ENCODE measurements at places on chromosomes 12 and 14. TPM values are rescaled to one million over a fixed set of nuclear protein-coding genes. Genes with fewer than 3 reads are reported as not detected.

DNA sequence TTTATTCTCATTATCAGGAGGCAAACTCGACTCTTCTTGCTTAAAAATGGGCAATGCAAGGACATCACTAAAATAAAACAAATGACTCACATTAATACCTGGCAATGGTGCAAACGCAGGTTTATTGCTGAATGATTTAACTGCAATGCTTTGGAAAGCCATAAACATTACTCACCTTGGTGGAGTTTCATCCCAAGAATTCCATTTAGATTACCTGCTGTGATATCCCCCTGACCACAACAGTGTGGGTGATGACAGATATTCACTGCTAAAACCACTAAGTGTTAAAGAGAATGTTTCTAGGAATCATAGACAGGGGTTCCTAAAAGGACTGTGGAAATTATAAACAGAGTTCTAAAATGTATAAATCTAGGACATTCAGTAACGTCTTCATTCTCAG lies 35.3 kb upstream of the CSRNP2 start:
- peaks cover 22% of the 10 kb centered on the region for H3K36me3 ChIP-seq
- H3K27ac ChIP-seq: no peak overlapping the region
- no peak overlapping the region for H3K4me3 ChIP-seq
- H3K27me3 ChIP-seq: no peaks in the 10 kb centered on the region
- DNase-seq: no peak

GRCh38 chr12:54298904-54299303 lies 1.9 kb downstream of the NFE2 start:
- DNase-seq: no peak
- H3K27ac ChIP-seq: no peak overlapping the region
- no peaks in the 10 kb centered on the region for H3K36me3 ChIP-seq
- H3K27me3 ChIP-seq: peaks cover 45% of the 10 kb centered on the region

Gene ANKRD33
- not detected for total RNA-seq

Gene MARK3
- 68.4 TPM for total RNA-seq

Gene SNW1
- total RNA-seq: 121 TPM

- H3K4me3 ChIP-seq: no peak overlapping the region
- H3K4me1 ChIP-seq: no peaks in the 10 kb centered on the region
- H3K27me3 ChIP-seq: no peaks in the 10 kb centered on the region
- peak; percentile 8 for DNase-seq
Observed at GRCh38 chr14:74207943-74208342, 31.3 kb upstream of the VSX2 start.

DNA sequence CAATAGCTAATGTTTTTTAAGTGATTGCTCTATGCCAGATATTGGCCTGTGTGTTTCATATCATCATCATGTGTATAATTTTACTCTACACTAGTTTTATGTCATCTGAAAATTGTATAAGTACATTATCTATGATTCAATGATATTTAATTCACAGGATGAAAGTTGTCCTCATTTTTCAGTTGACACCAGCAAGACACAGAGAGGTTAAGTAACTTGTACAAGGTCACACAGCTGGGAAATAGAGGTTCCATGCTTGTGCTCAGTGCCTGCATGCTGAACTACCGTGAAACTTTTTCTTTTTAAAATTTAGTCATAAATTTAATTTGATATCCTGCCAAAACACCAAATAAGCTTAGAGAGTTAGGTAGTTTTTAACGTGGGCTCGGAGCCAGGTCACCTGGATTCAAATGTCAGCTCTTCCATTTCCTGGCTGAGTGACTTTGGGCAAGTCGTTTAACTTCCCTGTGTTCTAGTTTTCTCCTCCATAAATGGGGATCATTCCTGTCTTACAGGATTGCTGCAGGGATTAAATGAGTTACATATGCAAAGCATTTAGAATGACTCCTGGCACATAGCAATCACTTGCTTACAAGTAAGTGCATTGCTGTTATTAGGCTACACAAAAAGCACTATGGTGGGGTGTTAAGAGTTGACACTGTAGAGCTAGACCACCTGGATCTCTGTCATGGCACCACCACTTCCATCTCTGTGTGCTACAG lies 183.9 kb downstream of the ETV6 start:
- peaks cover 2% of the 10 kb centered on the region for H3K36me3 ChIP-seq
- no peak overlapping the region for H3K27ac ChIP-seq
- no peak overlapping the region for H3K4me3 ChIP-seq
- H3K4me1 ChIP-seq: peaks cover 54% of the 10 kb centered on the region

- H3K27me3 ChIP-seq: peaks cover 10% of the 10 kb centered on the region
- no peaks in the 10 kb centered on the region for H3K4me1 ChIP-seq
- DNase-seq: no peak
- H3K4me3 ChIP-seq: no peak overlapping the region
Observed at GRCh38 chr12:69657376-69658137, 41.5 kb downstream of the BEST3 start.

- no peaks in the 10 kb centered on the region for H3K36me3 ChIP-seq
- no peaks in the 10 kb centered on the region for H3K4me1 ChIP-seq
- DNase-seq: no peak
- no peaks in the 10 kb centered on the region for H3K27me3 ChIP-seq
Observed at GRCh38 chr12:16358878-16359277, 11.4 kb downstream of the MGST1 start.

Gene NPAS3
- not detected for total RNA-seq

DNA sequence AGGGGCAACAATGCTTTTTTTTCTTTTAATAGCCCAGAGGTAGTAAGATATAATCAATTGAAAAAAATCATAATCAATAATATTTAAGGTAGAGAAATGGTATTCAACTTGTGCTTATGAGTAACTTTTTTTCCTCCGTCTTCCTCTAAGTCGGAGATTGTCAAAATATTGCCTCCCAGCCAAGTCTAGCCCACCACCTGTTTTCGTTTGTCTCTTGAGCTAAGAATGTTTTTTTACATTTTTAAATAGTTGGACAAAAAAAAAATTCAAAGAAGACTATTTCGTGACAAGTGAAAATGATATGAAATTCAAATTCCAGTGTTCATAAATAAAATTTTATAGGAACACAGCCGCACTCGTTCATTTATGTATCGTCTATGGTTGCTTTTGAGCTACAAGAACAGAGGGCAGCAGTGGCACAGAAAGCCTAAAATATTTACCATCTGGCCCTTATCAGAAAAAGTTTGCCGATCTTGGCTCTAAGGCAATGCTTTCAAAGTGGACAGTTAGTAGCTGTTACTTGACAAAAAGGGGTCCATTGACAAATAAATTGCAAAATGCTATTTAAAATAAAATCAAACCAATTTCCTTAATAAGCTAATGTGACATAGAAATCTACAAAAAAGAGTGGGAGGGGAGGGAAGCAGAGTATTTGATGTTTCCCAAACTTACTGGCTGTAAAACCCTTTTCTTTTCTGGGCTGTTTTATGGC lies 40.8 kb upstream of the MAX start:
- no peak overlapping the region for H3K27ac ChIP-seq
- H3K36me3 ChIP-seq: no peaks in the 10 kb centered on the region
- H3K27me3 ChIP-seq: peaks cover 9% of the 10 kb centered on the region
- no peak overlapping the region for H3K4me3 ChIP-seq
- DNase-seq: no peak

GRCh38 chr12:48980953-48981756 lies 3.0 kb downstream of the WNT1 start:
- peaks cover 52% of the 10 kb centered on the region for H3K27me3 ChIP-seq
- H3K36me3 ChIP-seq: no peaks in the 10 kb centered on the region
- DNase-seq: peak; percentile 62
- peaks cover 47% of the 10 kb centered on the region for H3K4me1 ChIP-seq

Gene P3H3
- total RNA-seq: 2.1 TPM

DNA sequence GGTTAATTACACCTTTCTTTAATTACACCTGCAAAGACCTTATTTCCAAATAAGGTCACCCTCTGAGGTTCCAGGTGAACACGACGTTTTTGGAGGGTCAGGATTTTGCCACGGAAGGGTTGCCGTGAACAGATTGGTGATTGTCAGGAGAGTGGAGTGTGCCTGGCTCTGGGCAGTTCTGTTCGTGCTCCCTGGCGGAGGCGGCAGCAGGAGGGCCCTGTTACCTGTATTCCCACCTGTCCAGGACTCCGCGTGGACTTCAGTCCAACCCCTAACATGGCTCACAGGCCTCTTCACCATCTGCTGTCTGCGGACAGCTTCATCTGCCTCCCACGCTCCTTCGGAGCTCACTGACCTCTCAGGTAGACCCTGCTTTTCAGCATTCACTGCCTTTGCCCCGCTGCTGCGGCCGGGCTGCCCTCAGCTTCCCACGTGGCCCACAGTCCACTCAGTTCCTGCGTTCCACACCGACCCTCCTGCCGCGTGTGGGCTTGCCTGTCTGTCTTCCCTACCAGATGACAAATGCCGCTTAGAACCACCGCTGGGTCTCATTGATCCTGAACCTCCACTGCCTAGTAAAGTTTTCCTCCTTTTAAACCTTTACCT lies 187.5 kb upstream of the DIO3 start:
- H3K27me3 ChIP-seq: peaks cover 3% of the 10 kb centered on the region
- H3K27ac ChIP-seq: no peak overlapping the region
- H3K4me1 ChIP-seq: no peaks in the 10 kb centered on the region
- H3K4me3 ChIP-seq: no peak overlapping the region
- no peak for DNase-seq

DNA sequence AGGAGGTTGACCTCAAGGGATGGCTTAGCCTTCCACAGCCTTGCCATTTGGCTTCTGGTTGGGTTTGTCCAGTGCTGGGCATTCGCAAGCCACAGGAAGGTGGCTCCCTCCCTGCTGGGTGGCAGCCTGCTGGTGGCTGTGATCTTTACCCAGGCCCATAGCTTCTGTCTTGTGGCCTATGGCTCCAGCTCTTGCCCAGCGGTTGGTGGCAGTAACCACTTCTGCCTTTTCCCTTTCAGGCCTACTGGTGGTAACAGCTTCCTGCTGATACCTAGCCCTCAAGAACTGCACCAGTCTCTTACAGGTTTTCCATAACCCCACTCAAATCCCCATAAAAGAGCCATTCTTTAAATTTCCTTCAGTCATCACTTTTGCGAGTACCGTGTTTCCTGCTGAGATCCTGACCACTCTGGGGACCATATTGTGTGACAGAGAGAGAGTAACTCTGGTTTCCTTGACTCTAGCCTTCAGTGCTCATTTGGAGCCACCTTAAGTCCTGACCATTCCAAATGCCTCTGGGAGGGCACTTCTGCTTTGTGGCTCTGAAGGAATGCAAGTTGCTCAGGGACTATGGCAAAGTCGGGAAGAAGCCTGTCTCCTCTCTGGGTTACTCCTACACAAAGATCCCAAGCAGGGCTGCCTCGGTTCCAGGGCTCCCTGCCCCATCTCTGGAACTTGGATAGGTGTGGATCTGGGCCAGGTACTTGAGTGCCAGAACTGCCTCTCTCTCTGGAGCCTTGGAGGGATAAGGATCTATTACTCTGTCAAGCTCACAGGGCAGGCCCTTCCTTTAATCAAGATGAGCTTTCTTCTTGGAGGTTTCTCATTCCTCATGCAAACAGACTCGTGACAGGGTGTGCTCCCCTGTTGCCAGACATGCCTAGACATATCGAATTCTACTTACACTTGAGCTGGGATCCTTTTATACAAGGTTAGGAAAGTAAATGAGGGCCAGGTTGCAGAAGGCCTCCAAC lies 2.9 kb upstream of the NYNRIN start:
- H3K27ac ChIP-seq: no peak overlapping the region
- no peak for DNase-seq
- H3K4me1 ChIP-seq: peaks cover 3% of the 10 kb centered on the region
- peaks cover 14% of the 10 kb centered on the region for H3K27me3 ChIP-seq

- no peaks in the 10 kb centered on the region for H3K4me1 ChIP-seq
Observed at GRCh38 chr14:104935026-104935650, 10.5 kb downstream of the PLD4 start.

GRCh38 chr14:70803321-70804310 lies 5.7 kb downstream of the MAP3K9 start:
- no peak for DNase-seq
- no peak overlapping the region for H3K4me3 ChIP-seq
- no peak overlapping the region for H3K27ac ChIP-seq
- no peaks in the 10 kb centered on the region for H3K27me3 ChIP-seq

DNA sequence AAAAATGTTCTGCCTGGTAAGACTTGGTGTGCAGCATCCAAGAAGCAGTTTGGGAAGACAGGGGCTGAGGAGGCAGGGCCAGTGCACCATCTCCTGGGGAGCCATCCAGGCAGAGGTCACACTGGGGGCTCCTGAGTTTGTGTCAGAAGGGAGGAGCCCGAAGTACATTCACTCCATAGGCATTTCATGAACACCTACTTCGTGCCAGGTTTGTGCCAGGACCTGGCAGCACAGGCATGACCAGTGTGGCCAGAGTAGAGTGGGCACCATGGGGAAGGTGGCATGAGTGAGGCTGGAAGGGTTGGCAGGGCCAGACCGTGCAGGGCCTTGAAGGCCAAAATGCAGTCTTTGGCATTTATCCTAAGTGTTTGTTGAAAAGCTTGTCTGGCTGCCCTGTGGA lies 86.5 kb upstream of the RIN3 start:
- H3K4me3 ChIP-seq: no peak overlapping the region
- no peaks in the 10 kb centered on the region for H3K36me3 ChIP-seq
- no peaks in the 10 kb centered on the region for H3K27me3 ChIP-seq
- H3K4me1 ChIP-seq: peaks cover 9% of the 10 kb centered on the region
- no peak overlapping the region for H3K27ac ChIP-seq

- no peaks in the 10 kb centered on the region for H3K27me3 ChIP-seq
- H3K27ac ChIP-seq: no peak overlapping the region
- H3K36me3 ChIP-seq: no peaks in the 10 kb centered on the region
- H3K4me1 ChIP-seq: no peaks in the 10 kb centered on the region
- no peak for DNase-seq
Observed at GRCh38 chr12:61538951-61539350, 721.3 kb upstream of the USP15 start.

DNA sequence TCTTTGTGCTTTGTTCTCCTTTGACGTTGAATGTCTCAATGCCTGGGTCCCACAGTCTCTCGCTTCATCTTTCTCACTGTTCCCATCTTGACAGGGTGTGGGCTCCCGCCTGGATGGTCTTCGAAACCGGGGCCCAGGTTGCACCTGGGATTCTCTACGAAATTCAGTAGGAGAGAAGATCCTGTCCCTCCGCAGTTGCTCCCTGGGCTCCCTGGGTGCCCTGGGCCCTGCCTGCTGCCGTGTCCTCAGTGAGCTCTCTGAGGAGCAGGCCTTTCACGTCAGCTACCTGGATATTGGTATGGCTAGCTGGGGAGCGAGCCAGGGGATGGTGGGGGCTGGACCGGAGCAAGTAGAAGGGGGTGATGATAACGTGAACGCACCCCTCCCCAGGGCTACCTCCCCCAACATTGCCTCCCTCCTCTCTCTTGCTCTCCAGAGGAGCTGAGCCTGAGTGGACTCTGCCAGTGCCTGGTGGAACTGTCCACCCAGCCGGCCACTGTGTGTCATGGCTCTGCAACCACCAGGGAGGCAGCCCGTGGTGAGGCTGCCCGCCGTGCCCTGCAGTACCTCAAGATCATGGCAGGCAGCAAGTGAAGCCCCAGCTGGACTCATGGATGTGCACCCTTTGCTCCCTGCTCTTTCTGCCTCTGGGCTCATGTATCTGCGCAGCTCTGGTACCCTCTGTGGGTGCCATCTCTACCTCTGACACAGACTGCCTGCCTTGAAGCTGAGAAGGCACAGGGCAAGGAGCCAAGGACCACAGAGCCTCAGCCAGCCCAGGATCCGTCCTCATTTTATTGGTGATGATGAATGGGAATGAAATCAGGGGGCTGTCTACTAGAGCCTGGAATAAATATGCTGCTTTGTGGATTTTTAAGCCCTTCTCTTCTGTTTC lies 1.5 kb downstream of the NPFF start:
- no peak overlapping the region for H3K4me3 ChIP-seq
- no peaks in the 10 kb centered on the region for H3K27me3 ChIP-seq
- H3K36me3 ChIP-seq: peaks cover 3% of the 10 kb centered on the region

Gene COX8C
- not detected for total RNA-seq

Data from activated CD8-positive, alpha-beta T cell treated with anti-CD3 and anti-CD28 coated beads for 36 hours (primary cell).